ENCODE measurements at places on chromosomes 7 and 10.
A peak's percentile ranks its signal among the peaks of the same experiment; 100 is the strongest.

DNA sequence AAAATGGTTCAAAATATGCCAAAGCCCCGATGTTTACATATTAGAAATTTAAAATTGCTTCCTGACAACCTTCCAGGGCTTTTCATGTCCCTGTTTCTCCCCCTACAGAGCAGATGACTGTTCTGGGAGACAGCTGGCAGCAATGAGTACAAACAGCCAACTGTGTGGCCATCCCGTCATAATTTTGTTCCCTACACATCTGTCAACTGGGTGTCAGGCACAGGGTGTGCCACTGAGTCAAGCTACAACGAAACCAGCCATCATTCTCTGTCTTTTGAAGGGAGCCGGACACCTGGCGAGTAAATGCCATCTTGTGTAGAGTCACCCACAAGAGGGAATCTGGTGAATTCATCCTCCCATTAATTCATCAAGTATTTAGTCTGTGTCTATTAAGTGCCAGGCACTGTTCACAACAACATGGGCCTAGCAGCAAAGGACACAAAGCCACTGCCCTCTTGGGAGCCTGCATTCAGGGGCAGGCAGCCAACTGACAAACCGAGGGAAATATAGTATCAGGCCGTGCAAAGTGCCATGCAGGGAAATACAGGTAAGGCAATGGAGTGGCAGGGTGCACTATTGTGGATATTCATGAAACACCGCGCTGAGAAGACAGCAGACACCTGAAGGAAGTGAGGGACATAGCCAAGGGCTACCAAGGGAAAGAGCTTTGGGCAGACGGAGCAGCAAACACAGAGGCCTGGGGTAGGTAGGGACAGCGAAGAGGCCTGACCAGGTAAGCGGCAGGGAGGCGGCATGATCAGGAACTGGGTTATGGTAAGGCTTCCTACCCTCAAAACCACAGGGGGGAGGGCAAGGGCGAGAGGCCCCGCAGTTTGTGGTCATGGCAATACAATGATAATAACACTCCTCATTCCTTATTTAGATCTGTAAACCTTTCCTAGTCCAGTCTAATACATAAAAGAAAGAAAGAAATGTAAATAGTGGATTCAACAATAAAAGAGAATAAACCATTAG, 213.6 kb downstream of the FAM107B start:
- DNase-seq = no peak

- DNase-seq = peak; percentile 47
These were observed 451.4 kb downstream of the SUGCT start for GRCh38 chr7:40586197-40586596.

GRCh38 chr7:2934984-2935740, 91.1 kb upstream of the GNA12 start:
- DNase-seq = no peak

- peak; percentile 19 for DNase-seq
These were observed 132.5 kb downstream of the LSM5 start for GRCh38 chr7:32357535-32358277.

DNA sequence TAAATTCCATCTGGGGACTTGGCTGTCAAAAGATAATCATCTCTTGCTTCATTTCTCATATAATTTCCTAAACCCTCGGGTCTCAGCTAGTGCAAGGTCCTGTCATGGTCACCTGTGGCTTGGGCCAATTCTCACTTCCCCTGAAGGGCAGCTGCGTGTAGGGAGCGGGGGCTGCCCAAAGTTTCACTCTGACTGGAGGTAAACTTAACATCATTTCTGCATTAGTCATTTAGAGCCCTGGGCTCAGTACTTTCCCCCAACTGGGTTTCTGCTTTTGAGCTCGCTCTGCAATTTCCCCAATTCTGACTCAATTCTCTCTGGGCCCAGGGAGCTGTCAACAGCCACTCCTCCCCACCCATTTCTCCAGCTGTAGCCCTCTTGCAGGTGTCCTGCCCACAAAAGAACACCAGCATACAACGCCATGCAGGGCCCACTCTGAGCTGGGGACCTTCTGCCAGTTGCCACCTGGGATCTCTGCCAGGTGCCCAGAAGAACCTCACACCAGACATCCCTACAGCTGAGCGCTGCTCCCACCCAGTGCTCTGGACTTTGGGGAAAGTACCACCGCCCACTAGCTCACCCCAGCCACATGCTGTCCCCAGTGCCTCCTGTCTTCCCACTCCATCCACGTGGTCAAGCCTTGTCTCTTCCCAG, 37.9 kb downstream of the VOPP1 start:
- peak; percentile 51 for DNase-seq

All from ACHN (cell line).